SHP77 (cell line): ENCODE measurements at places on chromosomes 3 and 15.

GRCh38 chr15:90618330-90619125 is 88.8 kb downstream of the CRTC3 start:
- peak; percentile 28 for DNase-seq

- DNase-seq: no peak
Observed at GRCh38 chr3:17935222-17935621, 192.8 kb upstream of the TBC1D5 start.

DNA sequence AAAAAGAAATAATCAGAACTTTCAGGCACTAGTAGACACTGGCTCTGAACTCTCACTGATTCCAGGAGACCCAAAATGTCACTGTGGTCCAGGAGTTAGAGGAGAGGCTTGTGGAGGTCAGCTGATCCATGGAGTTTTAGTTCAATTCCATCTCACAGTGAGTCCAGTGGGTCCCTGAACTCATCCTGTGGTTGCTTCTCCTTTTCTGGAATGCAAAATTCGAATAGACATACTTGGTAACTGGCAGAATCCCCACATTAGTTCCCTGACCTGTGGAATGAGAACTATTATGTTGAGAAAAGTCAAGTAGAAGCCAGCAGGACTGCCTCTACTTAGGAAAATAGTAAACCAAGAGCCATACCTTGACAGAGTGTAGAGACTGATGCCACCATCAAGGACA is 87.3 kb upstream of the OXTR start:
- no peak for DNase-seq

GRCh38 chr3:170836491-170836890 is 33.5 kb downstream of the RPL22L1 start:
- DNase-seq: no peak

DNA sequence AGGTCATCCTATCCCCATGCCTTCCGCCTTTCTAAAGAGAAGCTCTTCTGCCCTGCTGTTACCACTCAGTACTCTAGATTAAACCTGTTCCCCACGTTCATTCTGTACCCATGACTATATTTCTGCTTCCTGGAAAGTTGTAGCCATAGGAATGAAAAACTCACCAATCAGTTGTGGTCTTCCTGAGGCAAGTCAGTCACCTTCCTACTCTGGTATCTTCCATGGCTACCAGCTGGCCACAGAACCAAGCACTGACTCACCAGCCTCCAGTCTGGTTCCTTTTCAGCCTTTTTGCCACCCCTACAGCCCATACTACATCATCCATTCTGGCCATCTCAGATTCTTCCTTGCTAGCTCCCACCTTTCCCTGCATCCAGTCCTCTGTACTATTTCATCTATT is 46.4 kb downstream of the TMEM44 start:
- DNase-seq: no peak

DNA sequence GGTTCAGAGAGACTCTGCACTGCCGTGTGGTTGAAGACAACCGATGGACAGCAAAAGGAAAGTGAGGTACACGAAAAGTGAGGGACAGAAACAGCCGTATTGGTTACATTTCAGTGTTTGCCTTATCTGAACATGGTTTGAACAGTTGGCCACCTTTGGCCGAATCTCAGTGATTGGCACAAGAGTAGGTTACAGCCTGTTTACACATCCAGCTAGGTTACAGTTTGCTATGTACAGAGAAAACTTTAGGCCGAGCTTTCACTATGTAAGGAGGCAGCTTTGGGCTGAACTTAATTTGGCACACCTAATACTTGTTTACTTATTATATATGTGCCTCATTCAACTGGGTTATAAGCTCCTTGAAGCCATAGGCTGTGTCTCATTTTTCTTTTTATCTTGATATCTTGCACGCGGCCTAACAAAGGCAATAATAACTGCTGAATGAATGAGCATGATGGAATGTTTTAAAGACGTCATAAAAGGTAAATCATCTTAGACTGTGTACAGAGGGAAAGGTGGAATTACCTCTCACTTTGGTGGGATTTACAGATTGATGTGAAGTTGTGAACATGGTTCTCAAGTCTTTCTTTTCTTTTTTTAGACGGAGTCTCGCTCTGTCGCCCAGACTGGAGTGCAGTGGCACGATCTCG is 17.2 kb upstream of the GREM1 start:
- no peak for DNase-seq

GRCh38 chr3:86563400-86563970 is 427.5 kb downstream of the VGLL3 start:
- peak; percentile 49 for DNase-seq

DNA sequence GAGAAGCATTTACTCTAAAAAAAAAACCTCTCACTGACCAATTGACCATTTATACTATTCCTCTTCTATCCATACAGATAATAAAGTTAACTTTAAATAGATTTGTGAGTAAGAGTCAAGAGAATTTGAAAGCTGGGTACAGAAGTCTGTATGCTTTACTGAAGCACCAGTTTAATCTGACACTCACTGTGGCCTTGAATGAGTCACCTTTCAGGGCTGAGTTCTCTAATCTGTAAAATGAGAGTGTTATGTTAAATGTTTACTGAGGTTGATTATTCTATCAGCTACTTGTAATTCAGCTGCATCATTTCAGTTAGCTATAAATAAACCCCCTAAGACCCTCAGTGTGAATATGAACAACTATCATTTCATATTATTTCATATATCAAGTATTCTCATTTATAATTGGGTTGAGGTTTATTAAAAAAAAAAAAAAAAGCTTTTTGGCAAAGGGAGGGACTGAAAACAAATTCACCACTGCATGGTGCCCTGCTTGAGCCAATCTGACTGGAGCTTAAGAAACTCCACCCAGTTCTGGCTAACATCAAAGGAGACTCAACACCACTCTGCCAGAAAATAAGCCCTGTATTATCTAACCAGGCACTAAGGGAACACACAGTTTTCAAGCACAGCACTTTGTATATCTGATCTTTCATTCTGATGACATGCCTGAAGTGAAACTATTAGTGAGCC is 2.8 kb downstream of the MAP4 start:
- DNase-seq: no peak

DNA sequence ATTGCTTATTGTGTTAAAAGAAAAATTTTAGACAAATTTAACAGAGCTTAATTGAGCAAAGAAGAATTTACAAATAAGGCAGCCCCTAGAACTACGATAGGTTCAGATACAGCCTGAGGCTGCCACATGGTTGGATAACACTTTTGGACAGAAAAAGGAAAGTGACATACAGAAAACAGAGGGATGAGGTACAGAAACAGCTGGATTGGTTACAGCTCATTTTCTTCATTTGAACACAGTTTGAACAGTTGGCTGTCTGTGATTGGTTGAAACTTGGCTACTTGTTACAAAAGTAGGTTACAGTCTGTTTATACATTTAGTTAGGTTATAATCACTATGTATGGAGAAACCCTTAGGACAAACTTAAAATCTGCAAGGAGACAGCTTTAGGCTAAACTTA is 46.0 kb downstream of the STARD9 start:
- DNase-seq: no peak

GRCh38 chr3:120420928-120421551 is 29.8 kb downstream of the FSTL1 start:
- no peak for DNase-seq

DNA sequence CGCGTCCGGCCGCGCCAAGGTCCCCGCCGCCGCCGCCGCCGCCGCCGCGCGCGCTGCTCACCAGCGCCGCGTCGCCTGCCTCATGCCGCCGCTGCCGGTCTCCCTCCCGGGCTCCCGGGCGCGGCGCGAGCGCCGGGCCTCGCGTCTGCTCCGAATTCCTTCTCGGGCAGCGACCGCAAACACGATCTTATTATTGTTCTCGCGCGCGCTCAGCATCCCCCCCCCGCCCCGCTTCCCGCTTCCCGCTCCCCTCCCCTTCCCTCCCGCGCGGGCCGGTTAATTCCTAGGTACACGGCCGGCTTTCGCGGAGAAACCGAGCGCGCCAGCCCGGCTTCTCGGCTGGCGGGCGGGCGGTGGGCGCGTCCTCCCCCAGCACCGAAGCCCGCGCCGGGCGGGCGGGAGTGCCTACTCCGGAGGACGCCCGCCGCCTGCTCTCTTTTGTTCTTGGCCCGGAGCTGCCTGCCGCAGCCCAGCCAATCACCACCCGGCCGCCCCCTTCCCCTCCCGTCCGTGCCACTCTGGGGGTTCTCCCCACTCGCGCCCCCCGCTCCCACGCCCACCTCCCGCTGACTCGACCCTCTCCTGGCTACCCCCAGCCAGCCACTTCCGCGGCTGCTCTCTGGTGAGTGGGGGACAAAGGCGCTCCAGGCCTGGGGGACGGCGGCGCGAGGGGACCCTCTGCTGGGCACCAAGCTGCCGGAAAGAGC is at the start of gene HDGFL3:
Gene HDGFL3 (minus strand): TSS at position 164 of the 707 bp plus-strand sequence. CDS start 409 bp downstream, outside the sequence.
- peak; percentile 32 for DNase-seq

GRCh38 chr3:58005669-58006068 is 2.6 kb upstream of the FLNB start:
- no peak for DNase-seq

DNA sequence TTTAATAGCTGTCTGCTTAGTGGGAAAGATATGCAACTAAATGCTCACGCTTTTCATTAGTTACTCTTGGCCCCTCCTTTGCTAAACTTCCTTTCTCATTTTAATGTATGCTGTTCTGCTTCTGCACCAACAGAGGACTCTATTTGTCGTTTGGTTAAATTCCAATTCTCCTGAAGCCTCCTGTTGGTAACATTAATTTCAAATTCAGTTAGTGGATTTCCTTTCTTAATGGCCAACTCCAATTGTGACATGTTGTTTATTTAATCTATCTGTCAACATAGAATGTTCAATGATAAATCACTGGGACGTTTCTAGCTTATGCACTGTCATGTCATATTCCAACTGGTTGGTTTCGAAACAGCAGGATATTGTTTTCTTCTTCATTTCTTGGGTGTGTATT is 467.4 kb upstream of the BCHE start:
- DNase-seq: no peak

DNA sequence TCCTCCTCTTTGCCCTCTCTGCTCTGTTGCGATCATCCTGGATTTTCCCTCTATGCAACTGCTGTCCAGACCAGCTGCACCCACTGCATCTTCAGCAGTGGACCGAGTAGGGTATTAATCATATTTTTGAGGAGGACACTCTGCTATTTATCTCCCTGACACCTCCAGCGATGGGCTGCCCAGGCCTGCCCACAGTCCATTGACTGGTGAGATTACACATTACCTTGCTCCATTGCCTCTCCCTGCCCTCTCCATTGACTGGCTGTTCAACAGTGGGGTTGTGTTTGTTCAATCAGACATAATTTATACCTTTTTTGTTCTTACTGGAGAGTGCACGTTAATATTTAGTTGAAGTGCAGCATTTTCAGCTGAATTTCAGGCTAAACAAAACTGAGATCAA is 559.3 kb upstream of the ARRDC4 start:
- no peak for DNase-seq

DNA sequence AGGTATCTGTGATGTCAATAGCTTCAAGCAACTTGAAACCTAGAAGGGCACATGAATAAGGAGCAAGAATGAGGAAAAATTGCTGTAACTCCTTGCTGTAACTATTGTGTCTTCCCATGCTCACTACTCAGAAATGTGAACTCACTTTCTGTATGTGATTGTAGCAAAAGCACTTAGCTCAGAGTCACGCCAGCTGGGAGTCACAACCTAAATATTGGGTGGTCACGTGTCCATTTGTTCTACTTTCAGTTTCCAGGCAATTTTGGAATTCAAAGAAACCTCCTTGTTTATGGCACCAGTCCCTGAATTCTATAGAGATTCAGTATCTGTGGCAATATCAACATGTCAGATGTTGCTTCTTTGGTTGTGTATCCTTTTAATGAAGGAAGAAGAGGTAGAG is 241.6 kb upstream of the AZI2 start:
- DNase-seq: no peak

GRCh38 chr15:69067296-69067695 is 52.8 kb downstream of the NOX5 start:
- DNase-seq: no peak

GRCh38 chr3:120497336-120497735 is 46.5 kb upstream of the FSTL1 start:
- DNase-seq: no peak

GRCh38 chr3:191961529-191961928 is 500.6 kb downstream of the PYDC2 start:
- DNase-seq: no peak

DNA sequence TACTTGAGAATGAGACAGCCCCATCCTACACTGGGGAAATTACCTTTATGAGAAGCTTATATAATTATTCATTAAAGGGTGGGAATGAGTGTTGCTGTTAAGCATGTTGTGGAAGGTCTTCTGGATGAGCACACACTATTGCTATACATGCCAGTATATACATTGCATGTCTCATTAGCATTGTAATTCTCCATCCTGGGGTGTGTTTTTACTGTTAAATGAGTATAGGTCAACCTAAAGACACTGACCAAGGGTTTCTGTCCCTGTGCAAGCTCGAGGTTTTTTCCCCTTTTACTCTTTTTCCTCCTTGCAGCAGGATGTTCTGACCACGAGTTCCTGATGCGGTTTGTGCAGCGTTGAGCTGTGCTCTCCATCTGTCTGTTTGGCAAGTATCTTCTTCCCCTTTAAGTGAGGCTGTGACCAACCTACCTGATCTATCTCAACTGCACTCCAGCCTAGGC is 7.2 kb upstream of the IVD start:
- DNase-seq: no peak

DNA sequence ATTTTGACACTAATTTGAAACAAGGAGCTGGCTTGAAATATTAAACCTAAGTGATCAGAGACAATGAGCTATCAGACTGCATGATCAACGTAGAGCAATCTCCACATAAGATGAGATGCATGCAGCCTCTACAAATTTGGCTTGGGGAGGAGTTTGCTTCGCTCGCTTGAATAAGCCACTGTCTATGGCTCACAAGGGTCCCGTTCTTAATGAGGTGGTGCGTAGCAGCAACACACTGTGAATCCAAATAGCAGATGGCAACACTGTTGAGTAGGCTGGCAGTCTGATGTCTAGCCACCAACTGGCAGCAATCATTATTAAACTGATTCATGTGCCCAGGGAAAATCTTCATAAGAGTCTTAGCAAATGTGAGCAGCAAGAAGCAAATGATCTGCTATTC is 125.4 kb upstream of the CCDC54 start:
- no peak for DNase-seq

- DNase-seq: no peak
Observed at GRCh38 chr15:53757906-53758305, 1.6 kb downstream of the WDR72 start.

GRCh38 chr3:158333736-158334135 is 223.8 kb downstream of the RSRC1 start:
- DNase-seq: no peak

- DNase-seq: no peak
Observed at GRCh38 chr3:42184651-42185443, 81.1 kb downstream of the CCK start.

GRCh38 chr3:159139326-159139725 is 337.5 kb downstream of the MFSD1 start:
- no peak for DNase-seq

- no peak for DNase-seq
Observed at GRCh38 chr3:187571701-187572100, 98.5 kb downstream of the SST start.

DNA sequence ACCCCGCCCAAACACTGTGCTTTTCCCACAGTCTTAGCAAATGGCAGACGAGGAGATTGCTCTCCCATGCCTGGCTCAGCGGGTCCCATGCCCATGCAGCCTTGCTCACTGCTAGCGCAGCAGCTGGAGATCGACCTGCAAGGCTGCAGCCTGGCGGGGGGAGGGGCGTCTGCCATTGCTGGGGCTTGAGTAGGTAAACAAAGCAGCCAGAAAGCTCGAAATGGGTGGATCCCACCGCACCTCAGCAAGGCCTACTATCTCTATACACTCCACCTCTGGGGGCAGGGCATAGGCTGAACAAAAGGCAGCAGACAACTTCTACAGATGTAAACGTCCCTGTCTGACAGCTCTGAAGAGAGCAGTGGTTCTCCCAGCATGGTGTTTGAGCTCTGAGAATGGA is 27.2 kb upstream of the WDR5B start:
- DNase-seq: no peak

GRCh38 chr15:63366451-63366850 is 15.2 kb downstream of the CA12 start:
- DNase-seq: no peak
